ENCODE measurements at places on chromosomes 5 and 9.

- DNase-seq: no peak
Measured at GRCh38 chr9:37413311-37413710, 9.2 kb upstream of the GRHPR start.

DNA sequence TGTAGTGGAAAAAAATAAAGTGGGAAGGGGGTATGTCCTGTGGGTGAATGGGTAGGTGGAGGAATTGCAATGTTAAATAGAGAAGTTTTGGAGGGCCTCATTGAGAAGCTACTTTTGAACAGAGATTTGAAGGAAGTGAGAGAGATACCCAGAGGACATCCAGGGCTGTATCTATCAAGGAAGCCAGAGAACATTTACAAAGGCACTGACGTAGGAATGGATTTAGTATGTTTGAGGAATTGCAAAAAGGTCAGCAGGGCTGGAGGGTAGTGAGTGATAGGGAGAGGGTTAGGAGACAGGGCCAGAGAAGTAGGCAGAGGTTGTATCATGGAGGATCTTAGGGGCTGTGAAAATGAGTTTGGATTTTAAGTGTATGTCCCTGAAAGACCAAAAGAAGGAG, 13.9 kb downstream of the PTTG1 start:
- DNase-seq: no peak

- no peak for DNase-seq
Measured at GRCh38 chr5:88661806-88662207, 221.2 kb downstream of the MEF2C start.

DNA sequence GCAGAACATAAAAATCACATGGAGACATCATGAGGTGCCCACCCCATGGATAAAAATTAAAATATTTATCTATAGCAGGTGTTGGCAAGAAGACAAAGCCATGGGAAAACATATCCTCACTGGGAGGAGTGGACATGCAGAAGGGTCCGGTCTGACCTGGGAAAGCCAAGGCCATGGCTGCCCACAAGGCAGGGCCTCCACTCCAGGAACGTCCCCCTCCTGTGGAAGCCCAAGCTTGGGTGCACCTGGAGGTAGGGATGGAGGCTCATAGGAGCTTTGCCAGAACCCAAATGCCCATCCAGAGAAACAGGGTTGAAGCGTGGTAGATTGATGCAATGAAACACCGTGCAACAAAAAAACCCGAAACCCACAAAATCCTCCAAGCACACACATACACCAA, 81.4 kb upstream of the COL5A1 start:
- no peak for DNase-seq

DNA sequence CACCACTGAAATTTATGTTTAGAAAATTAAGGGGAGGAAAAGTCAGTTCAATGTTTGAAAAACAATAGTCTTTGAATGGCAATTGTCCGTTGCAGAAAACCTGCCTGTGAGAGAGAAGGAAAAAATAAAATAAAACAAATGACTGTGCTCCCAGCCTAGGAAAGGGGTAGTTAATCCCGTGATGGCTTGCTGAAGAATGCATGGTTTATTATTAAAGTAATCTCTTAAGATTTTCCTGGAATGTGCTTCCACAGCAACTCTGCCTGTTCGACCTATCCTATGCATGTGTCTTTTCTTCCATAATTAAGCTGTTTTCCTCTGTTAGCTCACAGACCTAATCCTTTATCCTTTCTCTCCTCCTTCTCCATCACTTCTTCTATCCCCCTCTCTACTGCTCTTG, 2.4 kb upstream of the DAB2 start:
- DNase-seq: no peak

DNA sequence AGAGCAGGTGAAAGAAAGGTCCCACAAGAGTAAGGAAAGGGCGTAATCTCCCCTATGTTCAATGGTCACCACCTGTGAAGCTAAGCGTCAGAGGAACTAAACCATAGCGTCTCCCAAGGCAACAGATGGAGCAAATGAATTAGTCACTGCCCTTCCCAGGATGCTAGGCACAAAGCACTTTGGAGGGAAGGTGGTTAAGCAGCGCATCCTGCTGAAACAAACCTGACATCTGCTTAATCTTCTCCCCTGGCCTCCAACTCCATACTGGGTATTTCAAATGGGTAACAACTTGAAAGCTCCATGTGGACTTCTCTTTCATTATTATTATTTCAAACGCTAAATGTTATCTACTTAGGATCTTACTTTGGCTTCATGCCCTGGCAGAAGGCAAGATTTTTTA, 227.3 kb downstream of the MLLT3 start:
- DNase-seq: no peak

DNA sequence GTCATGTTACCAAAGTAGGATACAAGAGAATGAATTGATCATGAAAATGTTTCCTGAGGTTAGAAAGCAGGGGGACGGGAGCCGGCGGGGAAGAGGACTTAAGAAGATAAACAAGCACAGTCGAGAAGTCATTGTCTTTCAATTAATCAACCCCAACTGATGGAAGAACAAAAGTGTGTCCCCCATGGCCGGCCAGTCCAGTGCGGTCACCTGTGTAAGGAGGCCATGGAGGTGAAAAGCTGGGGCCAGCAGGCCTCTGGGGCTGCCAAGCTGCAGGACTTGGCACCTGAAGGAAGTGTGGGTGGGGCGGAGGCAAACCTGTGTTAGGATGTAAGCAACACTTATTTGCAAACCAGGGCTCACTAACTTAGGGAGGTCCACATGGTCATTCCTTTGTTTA, 223.3 kb upstream of the TBCA start:
- DNase-seq: no peak

DNA sequence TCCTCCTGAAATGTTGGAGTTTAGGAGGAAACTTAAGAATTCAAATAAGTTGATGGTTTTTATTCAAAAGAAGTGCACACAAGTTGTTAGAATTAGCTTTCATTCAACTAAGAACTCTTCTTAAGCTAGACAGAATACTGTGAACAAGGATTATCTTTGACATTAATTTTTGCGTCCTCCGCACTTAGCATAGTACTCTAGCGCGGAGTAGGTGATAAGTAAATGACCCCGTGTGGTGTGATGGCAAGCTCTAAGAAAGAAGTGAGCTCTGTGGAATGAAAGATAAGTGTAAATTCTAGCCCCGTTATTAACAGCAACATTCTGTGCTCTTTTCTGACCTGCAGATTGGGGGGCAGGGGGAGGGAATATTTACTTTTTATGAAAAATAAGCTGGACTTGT, 1.0 kb downstream of the BRIX1 start:
- no peak for DNase-seq

DNA sequence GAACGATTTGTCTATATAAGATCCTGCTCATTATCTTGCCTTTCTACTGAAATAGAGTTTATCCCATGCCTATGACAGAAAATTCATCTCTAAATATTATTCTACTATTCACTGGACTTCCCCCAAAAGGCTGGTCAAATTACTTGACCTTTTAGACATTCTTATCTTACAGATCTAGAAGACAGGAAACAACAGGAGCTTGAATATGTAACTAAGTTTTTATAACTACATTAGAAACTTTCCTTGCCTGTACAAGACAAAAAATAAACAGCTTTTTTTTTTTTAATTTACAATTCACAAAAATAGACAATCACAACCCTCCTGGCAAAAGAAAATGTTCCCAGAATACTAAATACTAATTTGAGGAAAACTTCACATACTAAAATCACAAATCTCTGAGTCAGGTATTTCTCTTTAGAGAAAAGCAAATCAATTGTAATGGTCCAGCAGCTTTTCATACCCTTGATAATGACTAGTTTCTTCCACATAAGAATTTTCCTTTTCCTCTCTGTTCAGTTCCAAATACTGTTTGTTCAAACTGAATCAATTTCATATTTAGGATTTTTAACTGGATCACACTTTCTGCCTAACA, 68.6 kb downstream of the MLLT3 start:
- no peak for DNase-seq

DNA sequence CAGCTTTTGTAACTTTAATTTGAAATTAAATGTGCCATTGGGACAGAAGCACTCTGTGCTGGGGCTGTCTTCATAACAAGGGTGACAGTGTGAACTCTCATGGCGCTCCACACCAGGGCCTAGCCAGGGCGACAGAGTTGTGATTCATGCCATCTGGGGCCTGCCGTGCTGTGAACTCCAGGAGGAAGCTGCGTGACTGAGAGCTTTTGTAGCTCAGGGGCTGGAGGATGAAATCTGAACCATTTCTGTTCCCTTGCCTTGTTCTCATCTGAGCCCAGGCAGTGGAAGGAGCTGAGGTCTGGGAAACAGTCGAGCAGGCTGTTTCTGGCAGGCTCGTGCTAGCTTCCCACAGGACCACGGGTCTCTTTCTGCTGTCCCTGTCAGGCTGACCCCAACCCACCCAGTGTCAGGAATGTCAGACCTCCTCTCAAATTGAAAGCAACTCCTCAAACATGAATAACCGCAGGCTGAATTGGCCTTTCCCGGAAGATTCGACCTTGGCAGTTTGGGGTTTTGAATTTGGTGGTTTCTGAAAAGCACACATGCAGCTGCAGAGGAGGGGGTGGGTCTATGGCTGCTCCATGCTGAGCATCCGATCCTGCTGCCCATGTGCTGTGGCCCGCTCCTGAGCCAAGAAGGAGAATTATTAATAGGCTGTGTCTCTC, 69.2 kb upstream of the RPS23 start:
- peak; percentile 79 for DNase-seq

- no peak for DNase-seq
Measured at GRCh38 chr5:57889558-57889957, 406.9 kb upstream of the ACTBL2 start.

- no peak for DNase-seq
Measured at GRCh38 chr5:53323511-53323910, 156.9 kb upstream of the FST start.

DNA sequence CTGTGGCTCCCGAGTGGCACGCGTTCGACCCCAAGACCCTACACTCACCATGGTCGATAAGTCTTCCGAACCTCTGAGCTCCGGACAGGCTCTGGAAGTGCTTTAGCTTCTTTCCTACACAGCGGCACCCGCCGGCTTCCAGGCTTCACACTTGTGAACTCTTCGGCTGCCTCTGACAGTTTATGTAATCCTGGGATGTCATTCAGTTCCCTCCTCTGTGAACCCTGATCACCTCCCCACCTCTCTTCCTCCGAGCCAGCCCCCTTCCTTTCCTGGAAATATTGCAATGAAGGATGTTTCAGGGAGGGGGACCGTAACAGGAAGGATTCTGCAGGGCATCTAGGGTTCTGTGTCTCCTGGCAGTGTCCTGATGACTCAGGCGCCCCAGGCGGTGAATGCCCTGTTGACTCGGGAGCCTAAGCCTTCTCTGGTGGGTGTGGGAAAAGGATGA, at the start of gene CD14:
CD14 (minus strand) TSS at position 155 of the 451 bp plus-strand sequence; CDS start at position 51, 104 bp downstream.
- DNase-seq: no peak

DNA sequence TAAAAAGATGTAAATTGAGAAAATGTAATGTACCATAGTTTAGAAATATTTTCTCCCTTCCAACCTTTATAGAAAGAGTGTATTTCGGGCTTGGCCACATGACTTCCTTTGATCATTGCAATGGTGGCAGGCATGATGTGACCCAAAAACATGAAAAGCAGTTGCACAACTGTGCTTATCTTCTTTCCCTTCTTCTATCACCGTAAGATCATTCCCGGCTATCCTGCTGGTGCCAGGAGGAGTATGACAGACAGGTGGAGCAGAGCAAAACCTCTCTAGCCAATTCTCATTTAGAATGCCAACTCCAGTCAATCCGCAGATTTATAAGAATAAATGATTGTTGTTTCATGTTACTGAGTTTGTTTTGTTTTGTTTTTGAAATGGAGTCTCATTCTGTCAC, 10.6 kb upstream of the TESK1 start:
- DNase-seq: no peak

DNA sequence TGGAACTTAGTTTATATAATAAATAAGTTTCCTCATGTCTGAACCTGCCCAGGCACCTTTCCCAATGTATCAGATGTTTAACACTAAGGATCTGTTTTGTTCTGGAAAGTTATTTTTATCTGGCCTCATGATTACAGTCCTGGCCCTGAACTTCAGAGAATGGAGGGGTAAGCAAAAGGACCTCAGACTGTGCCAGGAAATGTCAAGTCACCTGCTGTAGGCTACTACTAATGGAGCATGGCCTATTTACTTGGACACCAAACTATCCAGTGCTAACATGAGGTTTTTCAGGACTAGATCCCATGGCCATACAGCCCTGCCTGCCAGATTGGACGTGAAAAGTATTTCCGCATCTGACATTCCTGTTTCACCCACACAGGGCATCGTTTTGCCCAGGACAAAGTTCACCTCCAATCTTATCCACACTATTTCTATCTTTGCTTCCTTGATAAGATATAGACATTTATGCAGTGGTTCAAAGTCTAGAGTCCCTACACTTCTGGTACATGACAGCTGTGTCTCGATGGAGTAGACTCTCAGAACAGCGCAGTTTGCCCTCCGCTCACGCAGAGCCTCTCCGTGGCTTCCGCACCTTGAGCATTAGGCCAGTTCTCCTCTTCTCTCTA, at the start of gene BTNL8:
BTNL8 (plus strand) TSS at position 539 of the 626 bp plus-strand sequence. CDS start 152 bp downstream, outside the sequence.
- DNase-seq: no peak

GRCh38 chr5:73435759-73436534, 12.6 kb downstream of the FOXD1 start:
- no peak for DNase-seq

DNA sequence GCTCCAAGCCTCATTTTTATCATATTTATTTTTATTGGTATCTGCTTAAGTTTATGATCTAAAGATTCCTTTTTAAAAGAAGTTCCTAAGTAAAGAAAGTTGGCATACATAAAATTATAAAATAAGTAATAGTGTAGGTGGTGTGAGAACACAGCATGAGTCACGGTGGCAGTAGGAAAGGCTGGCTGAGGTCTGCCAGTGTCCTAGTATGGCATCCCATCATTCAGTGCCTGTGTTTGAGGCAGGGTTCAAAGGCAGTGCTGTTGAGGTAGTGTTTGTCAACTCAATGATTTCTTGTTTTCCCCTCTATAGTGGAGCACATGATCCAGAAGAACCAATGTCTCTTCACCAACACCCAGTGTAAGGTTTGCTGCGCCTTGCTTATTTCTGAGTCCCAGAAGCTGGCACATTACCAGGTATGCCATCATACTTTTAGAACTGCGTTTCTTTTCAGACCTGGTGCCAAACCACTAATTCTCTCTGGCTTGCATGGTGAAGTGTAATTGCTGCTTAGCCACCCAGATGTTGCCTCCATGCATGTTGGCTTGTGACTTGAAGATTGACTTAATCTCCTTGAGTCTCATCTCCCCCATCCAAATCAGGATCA, 18.4 kb downstream of the ZNF346 start:
- no peak for DNase-seq

- DNase-seq: no peak
Measured at GRCh38 chr9:136728548-136729123, 14.1 kb downstream of the LCN10 start.

DNA sequence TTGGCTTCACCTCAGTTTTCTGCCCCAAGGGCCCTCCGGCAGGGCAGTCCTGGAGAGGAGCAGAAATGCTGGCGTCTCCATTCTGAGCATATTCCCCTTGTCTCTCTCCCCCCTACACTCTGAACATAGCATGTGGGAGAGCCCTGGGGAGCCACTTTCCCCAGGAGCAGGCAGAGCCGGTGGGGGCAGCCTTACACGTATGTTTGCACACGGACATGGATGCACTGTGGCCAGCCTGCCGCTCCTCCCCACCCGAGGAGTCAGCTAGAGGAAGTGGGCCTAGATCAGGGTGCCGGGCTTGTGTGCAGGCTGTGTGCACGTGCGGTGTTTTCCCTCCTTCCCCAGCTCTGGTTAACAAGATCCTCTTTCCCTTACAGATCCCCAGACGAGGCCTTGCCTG, 25.4 kb upstream of the POMT1 start:
- no peak for DNase-seq

Measured in smooth muscle cell of the brain vasculature (primary cell).